ENCODE measurements at places on chromosomes 12 and 14. TPM values are rescaled to one million over a fixed set of nuclear protein-coding genes. Genes with fewer than 3 reads are reported as not detected.

GRCh38 chr12:33817713-33818112, 204.6 kb upstream of the ALG10 start:
- no peak overlapping the region for H3K27ac ChIP-seq
- DNase-seq = no peak
- H3K4me1 ChIP-seq = no peaks in the 10 kb centered on the region
- H3K27me3 ChIP-seq = no peaks in the 10 kb centered on the region
- no peaks in the 10 kb centered on the region for H3K36me3 ChIP-seq

- DNase-seq = no peak
- no peaks in the 10 kb centered on the region for H3K36me3 ChIP-seq
- H3K4me3 ChIP-seq = no peak overlapping the region
- H3K4me1 ChIP-seq = no peaks in the 10 kb centered on the region
- no peaks in the 10 kb centered on the region for H3K27me3 ChIP-seq
Observed at GRCh38 chr14:79352076-79352630, 859.2 kb downstream of the DIO2 start.

DNA sequence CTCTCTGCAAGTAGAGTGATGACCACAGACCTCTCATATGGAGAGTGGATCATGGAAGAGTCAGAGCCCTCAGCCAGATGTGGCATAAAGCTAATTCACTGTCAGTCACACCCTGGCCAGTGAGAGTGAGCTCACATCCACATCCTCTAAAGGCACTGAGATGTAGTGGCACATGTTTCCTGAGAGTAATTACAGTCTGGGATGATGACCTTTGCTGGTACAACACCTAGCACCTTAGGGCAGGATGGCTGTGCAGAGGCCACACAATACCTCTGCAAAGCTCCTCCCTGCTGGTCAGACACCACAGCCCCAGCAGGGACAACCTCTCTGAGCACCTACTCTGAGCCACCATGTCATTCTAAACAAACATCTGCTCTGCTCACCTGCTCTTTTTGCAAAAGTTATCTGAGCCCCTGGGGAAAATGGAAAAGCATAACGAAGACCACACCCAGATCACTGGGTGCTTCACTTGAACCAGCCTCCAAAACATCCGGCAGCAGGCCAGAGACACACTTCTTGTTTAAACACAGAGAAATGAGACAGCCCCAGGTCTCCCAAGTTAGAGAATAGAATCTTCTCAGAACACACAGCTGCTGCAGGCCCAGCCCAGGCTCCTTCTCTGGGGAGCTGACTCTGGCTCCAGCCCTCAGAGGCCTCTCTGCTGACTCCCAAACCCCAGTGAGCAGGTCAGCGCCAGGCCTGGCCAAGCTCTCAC, 30.3 kb downstream of the PITPNM2 start:
- no peak overlapping the region for H3K4me3 ChIP-seq
- H3K36me3 ChIP-seq = no peaks in the 10 kb centered on the region
- peaks cover 19% of the 10 kb centered on the region for H3K4me1 ChIP-seq
- no peak overlapping the region for H3K27ac ChIP-seq

GRCh38 chr14:60998617-60999016, 17.6 kb downstream of the SLC38A6 start:
- no peaks in the 10 kb centered on the region for H3K36me3 ChIP-seq
- H3K4me1 ChIP-seq = no peaks in the 10 kb centered on the region
- no peak for DNase-seq
- no peaks in the 10 kb centered on the region for H3K27me3 ChIP-seq
- H3K27ac ChIP-seq = no peak overlapping the region
- no peak overlapping the region for H3K4me3 ChIP-seq

GRCh38 chr14:85296456-85297210, 233.3 kb upstream of the FLRT2 start:
- H3K4me1 ChIP-seq = no peaks in the 10 kb centered on the region
- no peaks in the 10 kb centered on the region for H3K27me3 ChIP-seq
- no peaks in the 10 kb centered on the region for H3K36me3 ChIP-seq

- no peak overlapping the region for H3K4me3 ChIP-seq
- H3K27ac ChIP-seq = no peak overlapping the region
- DNase-seq = no peak
- H3K4me1 ChIP-seq = no peaks in the 10 kb centered on the region
- no peaks in the 10 kb centered on the region for H3K36me3 ChIP-seq
Observed at GRCh38 chr14:80434574-80435321, 223.4 kb upstream of the DIO2 start.

Gene NDRG2
- total RNA-seq = 947 TPM

Gene MTRFR
- 14.5 TPM for total RNA-seq

All from adrenal gland (tissue), 19 donors.